ENCODE measurements at places on chromosomes 13 and 19. TPM values are rescaled to one million over a fixed set of nuclear protein-coding genes. Genes with fewer than 3 reads are reported as not detected.

- H3K36me3 ChIP-seq, result no peaks in the 10 kb centered on the region
- H3K27me3 ChIP-seq, result peaks cover 16% of the 10 kb centered on the region
- H3K4me1 ChIP-seq, result no peaks in the 10 kb centered on the region
- no peak for DNase-seq
- H3K4me3 ChIP-seq, result no peak overlapping the region
Observed at GRCh38 chr19:30212574-30212973, 159.6 kb upstream of the ZNF536 start.

DNA sequence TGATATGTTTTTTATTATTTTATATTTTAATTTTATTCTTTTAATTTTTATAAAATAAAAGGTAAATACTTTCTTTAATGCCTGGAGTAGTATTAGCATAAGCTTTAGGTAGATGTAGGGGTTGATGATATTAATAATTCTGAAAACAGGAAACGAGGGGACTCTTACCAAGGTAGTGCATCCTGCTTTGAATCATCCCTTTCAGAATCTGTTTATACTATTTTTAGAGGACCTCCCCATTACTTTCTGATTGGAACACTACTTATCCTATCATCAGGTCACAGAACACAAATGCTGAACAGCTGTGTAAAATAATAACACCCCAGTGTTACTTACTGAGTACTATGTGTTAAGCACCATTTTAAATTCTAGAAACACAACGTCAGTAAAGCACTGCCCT is 27.3 kb downstream of the COG6 start:
- no peaks in the 10 kb centered on the region for H3K4me1 ChIP-seq
- H3K27ac ChIP-seq, result no peak overlapping the region
- no peak for DNase-seq
- H3K4me3 ChIP-seq, result no peak overlapping the region

DNA sequence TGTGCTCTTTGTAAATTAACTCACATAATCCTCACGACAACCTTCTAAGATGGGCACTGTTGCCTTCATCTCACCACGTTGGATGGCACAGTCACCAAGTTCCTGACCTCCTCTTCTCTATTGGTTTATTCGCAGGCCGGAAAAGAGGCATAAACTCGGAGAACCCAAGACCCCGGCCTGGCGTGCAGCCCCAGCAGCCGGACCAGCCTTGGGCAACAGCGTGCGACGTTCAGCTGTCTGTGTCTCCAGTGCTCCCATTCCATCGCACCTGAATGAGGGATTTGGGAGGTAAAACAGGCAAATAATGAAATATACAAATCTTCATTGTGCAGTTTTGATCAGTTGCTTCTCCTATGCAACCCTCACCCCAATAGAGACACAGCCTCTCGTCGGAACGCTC is 34.5 kb upstream of the GAS6 start:
- no peak overlapping the region for H3K27ac ChIP-seq
- no peak overlapping the region for H3K4me3 ChIP-seq
- no peaks in the 10 kb centered on the region for H3K4me1 ChIP-seq
- no peaks in the 10 kb centered on the region for H3K36me3 ChIP-seq
- DNase-seq, result no peak

- peak; percentile 71 for DNase-seq
- H3K27me3 ChIP-seq, result peaks cover 9% of the 10 kb centered on the region
- no peak overlapping the region for H3K27ac ChIP-seq
- no peaks in the 10 kb centered on the region for H3K36me3 ChIP-seq
- peak overlapping the region; percentile 56 for H3K4me3 ChIP-seq
Observed at GRCh38 chr19:4636151-4636717, 3.1 kb upstream of the TNFAIP8L1 start.

GRCh38 chr19:17183858-17184321 is 31.3 kb upstream of the USE1 start:
- peaks cover 44% of the 10 kb centered on the region for H3K36me3 ChIP-seq
- DNase-seq, result no peak
- H3K4me3 ChIP-seq, result peak overlapping the region; percentile 41

DNA sequence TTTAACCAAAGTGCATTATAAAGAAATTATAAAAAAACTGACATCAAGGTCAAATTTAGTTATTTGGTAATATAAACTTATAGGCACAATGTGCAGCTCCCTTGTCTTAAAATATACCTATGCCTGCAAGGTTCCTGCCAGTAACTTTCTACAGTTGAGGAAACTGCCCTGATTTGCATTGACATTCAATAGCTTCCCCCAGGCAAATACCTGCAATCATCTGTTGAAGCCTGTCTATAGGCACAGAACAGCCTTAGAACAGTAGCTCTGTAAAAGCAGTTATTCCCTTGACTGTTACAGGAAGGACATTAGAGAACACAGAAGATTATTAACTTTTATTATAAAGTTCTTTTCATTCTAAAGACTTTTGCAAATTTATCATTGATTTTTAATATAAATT is 1239.5 kb downstream of the PCDH9 start:
- no peak for DNase-seq
- H3K4me1 ChIP-seq, result no peaks in the 10 kb centered on the region
- H3K27me3 ChIP-seq, result no peaks in the 10 kb centered on the region
- no peaks in the 10 kb centered on the region for H3K36me3 ChIP-seq

DNA sequence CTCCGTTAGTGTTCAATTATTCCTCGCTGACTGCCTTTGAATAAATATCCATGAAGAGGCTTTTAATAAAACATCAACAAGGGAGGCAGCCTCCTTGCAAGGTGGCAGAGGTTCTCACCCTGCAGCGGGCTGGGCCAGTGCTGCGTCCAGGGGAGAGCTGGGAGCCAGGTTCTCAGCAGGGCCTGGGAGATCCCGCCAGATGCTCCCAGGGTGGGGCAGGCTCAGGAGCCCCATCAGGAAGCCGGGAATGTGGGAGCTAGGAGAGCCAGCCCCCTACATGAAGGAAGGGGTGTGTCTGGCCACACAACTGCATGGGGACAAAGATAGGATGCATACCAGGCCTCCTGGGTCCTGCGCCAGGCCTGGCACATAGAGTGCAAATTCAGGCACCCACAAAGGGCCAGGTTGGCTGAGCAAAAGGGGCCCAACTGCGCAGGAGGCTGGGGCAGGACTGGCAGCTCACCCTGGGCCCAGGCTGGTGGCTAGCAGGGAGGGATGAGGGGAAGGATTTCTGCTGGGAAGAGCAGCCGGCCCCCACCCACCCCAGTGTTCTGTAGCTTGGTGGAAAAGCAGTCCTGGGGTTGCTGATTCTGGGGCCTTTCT is 22.8 kb downstream of the VSTM2B start:
- peaks cover 53% of the 10 kb centered on the region for H3K27me3 ChIP-seq
- no peaks in the 10 kb centered on the region for H3K4me1 ChIP-seq
- H3K36me3 ChIP-seq, result no peaks in the 10 kb centered on the region
- H3K4me3 ChIP-seq, result no peak overlapping the region
- H3K27ac ChIP-seq, result no peak overlapping the region

GRCh38 chr13:90696656-90697055 is 650.8 kb upstream of the MIR17HG start:
- H3K4me3 ChIP-seq, result no peak overlapping the region
- H3K27me3 ChIP-seq, result no peaks in the 10 kb centered on the region
- no peaks in the 10 kb centered on the region for H3K4me1 ChIP-seq
- DNase-seq, result no peak
- no peak overlapping the region for H3K27ac ChIP-seq

DNA sequence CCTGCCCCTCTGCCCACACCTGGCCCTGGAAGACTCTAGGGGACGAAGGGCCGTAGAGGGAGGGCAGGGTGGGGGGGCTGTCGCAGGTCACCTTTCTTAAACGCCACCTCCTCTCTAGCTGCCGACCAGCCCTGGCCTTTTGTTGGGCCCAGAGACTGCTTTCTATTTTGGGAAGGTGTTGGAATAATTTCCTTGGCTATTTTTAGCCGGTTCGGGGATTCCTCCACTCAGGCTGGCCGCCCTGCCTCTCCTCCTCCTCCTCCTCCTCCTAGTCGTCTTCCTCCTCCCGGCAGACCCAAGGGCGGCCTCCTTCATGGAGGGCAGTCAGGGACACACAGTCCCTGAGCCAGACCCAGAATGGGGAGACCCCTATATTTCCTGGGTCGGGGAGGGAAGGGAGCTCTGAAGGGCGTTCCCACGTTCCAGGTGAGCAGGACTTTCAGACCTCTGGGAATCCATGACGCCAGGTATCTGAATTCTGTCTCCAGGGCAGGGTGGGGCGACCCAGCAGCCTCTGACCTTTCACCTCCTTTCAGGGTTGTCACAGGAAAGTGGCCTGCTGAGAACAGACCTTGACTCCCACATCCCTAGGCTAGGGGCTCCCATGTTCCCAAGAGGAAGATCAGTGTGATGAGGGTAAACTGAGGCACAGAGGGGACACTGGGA is 19.9 kb downstream of the GADD45B start:
- no peaks in the 10 kb centered on the region for H3K36me3 ChIP-seq
- DNase-seq, result no peak
- no peak overlapping the region for H3K27ac ChIP-seq
- peak overlapping the region; percentile 79 for H3K4me3 ChIP-seq
- peaks cover 38% of the 10 kb centered on the region for H3K27me3 ChIP-seq
- no peaks in the 10 kb centered on the region for H3K4me1 ChIP-seq

DNA sequence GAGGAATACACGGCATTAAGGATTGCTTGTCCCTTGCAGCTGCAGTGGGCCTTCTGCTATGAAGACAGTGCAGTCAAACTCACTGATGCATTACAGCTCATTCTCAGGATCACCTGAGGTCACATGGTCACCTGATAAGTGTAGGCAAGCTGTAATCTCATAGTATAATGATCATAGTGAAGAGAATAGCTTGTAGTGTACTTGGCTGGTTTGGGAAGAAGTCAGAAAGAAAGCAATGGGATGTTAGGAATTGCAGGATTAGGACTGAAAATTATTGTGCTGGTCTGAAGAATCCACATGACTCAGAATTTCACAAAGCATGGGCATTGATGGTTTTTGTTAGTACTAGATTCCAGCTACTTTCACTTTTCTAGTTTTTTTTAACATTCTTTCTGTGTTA is 76.7 kb downstream of the MBNL2 start:
- DNase-seq, result no peak
- H3K4me1 ChIP-seq, result no peaks in the 10 kb centered on the region
- no peak overlapping the region for H3K4me3 ChIP-seq
- H3K27ac ChIP-seq, result no peak overlapping the region

DNA sequence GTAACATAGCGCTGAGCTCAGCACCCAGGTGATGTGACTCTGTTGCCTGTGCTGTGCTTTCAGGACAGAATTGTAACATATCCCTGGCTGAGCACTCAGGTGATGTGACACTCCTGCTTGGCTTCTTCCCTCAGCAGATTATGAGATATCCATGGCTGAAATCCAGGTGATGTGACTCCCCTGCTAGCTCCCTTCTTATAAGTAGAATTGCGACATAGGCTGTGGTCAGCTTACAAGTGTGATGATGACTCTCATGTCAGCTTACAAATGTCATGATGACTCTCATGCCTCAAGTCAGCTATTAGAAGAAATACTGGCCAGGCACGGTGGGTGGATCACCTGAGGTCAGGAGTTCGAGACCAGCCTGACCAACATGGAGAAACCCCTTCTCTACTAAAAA is 14.3 kb upstream of the ZNF429 start:
- H3K4me1 ChIP-seq, result no peaks in the 10 kb centered on the region
- no peak overlapping the region for H3K27ac ChIP-seq
- H3K36me3 ChIP-seq, result no peaks in the 10 kb centered on the region
- no peaks in the 10 kb centered on the region for H3K27me3 ChIP-seq
- DNase-seq, result no peak
- no peak overlapping the region for H3K4me3 ChIP-seq

DNA sequence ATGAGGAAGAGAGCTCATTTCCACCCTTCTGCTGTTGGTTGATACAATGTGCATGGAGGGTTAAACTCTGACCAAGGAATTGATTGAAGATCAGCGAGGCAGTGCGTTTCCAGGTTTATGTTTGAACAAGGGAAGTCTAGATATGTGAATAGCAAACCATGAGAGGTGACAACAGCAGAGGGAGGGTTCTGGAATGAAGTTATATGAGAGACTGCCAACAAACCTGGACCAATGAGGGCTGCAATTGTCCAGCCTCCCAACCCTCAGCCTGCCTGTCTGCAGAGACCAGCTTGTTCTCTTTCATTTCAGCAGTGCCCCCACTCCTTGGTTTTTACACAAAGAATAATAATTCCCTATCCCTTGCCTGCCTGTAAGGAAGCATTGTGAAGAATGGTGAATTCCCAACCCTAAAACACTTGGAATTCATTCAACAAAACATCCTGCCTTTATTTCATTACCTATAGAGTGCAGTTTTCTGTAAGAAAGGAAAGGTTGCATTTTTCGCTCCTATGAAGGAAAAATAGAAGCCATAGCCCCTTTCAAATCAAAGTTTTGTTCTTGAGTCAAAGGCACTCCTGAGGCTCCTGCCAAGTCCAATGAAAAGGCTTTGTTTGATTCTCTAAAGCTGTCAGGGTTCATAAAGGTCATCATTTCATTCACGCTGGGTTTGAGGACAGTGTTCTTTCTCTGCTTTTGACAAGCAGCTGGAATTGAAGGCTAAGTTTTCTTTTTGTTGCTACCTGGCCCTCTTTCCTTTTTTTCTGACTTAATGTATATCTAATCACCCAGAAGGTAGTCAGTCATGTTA is 53.6 kb upstream of the ABCC4 start:
- no peak for DNase-seq
- no peaks in the 10 kb centered on the region for H3K36me3 ChIP-seq
- H3K4me3 ChIP-seq, result no peak overlapping the region
- no peaks in the 10 kb centered on the region for H3K27me3 ChIP-seq
- H3K4me1 ChIP-seq, result no peaks in the 10 kb centered on the region
- no peak overlapping the region for H3K27ac ChIP-seq

DNA sequence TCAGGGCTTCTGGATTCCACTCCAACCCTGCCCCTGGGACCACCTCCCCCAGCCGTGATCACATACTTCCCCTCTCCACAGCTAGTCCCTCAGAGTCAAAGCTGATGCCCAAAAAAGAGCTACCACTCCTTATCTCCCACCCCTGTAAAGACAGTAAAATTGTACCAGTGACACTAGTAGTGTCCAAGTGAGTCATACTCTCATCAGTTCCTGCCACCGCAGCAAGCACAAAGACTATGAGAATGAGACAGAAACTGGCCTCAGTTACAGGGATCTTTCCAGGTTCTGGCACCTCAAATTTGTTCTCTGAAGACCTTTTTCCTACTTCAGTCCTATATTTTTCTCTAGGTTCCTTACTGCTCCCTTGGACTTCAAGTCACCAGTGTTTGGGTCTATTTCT is 144.2 kb downstream of the SPRY2 start:
- no peaks in the 10 kb centered on the region for H3K27me3 ChIP-seq
- H3K4me3 ChIP-seq, result no peak overlapping the region

DNA sequence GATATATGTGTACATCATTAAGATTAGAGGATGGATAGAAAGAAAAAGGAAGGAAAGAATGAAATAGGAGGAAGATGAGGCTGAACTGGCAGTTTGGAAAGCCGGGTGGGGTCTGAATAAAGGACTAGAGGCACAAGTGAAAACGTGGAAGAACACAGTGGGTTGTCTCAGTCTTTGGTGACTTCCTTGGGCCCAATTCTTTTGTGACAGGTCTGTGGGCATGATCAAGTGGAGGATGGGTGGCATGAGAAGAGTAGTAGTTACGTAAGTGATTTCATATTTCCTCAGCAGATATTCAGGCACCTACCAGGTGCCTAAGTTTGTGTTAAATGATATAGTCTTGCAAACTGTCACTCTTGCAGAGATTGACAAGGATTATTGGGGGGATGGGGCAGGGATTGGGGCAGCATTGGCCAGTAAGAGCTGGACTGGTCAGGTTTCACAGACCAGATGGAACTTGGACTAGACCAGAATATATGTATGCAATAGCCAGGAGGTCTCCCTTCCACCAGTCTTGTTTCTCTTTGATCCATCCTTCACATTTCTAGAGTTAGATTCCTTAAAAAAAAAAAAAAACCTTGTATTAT is 2.7 kb downstream of the TPP2 start:
- peak; percentile 21 for DNase-seq
- peaks cover 46% of the 10 kb centered on the region for H3K4me1 ChIP-seq
- no peak overlapping the region for H3K4me3 ChIP-seq
- H3K27me3 ChIP-seq, result no peaks in the 10 kb centered on the region
- H3K36me3 ChIP-seq, result peaks cover under 1% of the 10 kb centered on the region
- peak overlapping the region; percentile 52 for H3K27ac ChIP-seq

Gene ZFP28
- 12.2 TPM for total RNA-seq

Gene SLC25A15
- 13.4 TPM for total RNA-seq

Gene OR7A17
- total RNA-seq, result not detected

Gene FSTL3
- total RNA-seq, result 2.0 TPM

Gene ZNF681
- 6.6 TPM for total RNA-seq
